ENCODE measurements at places on chromosomes 1 and 21.
A peak's percentile ranks its signal among the peaks of the same experiment; 100 is the strongest.

DNA sequence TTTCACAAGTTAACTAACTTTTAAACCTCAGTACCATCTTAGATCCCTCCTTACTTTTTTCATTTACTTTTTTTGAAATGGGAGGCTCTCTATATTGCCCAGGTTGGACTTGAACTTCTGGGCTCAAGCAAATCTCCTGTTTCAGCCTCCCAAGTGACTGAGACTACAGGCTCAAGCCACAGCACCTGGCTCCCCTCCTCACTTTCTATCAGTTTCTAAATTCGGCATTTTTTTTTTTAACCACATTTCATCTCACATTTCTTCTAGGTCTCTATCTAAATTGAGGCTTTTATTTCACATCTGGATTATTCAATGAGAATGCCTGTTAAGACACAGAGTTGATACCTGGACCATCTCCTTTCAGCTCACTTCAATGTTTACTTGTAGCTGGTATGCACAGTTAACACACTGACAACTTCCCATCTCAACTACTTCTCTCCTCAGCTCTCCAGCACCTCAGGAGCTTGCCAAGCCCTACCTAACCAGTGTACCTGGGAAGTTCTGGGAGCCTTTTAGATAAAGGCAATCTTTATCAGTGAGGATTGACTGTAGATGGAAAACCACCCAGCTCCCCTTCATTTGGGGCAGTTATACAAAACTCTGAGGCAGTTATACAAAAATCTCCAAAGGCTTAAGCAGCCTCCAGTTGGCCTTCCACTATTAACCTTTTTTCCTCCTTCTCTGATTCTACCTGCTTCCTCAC is 3.4 kb downstream of the USP33 start:
- no peak for DNase-seq

GRCh38 chr1:52502789-52503188 is 50.1 kb downstream of the TUT4 start:
- no peak for DNase-seq

GRCh38 chr1:100528871-100529270 is 9.1 kb upstream of the GPR88 start:
- no peak for DNase-seq

DNA sequence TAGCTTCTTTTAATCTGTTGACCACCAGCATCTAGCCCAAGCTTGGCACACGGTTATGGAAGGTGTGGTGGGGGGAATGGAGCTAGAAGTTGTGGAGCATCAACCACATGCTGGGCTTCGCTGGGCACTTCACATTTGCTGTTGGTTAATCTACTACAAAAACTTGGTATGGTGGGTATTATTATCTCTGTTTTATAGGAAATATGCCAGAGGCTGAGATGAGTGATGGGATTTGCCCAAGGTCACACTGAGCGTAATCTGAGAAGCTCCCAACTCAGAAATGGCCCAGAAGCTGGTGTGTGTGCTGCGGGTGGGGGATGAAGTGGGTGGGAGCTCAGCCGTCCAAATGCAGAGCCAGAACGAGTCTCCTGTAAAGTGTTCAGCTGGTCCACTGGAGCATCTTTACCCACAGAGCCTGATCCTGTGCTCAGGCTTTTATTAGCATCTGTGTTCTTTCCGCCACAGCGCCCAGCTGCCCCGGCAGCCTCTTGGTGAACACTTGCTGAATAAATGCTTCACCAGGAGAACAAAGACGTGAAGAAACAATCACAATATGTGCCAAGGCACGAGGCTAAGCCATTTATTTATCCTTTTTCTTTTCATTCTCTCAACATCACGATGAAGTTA is 98.6 kb upstream of the JUN start:
- no peak for DNase-seq

DNA sequence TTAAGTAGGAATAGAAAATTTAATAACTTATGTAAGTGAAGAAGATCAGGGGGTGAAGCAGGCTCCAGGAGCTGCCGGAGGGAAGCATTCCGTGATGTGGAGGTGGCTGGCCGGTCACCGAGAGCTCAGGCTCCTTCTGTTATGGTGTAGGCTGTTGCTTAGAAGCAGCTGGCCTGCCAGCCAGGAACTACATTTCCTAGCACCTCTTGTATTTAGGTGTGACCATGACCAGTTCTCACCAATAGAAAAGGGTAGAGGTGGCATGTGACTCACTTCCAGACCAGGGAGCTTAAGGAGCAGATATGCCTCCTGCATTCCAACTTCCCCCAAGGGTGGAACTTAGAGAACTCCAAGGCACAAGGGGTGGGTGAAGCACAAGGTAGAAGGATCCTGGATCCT is 120.7 kb downstream of the ACTL8 start:
- DNase-seq = no peak

DNA sequence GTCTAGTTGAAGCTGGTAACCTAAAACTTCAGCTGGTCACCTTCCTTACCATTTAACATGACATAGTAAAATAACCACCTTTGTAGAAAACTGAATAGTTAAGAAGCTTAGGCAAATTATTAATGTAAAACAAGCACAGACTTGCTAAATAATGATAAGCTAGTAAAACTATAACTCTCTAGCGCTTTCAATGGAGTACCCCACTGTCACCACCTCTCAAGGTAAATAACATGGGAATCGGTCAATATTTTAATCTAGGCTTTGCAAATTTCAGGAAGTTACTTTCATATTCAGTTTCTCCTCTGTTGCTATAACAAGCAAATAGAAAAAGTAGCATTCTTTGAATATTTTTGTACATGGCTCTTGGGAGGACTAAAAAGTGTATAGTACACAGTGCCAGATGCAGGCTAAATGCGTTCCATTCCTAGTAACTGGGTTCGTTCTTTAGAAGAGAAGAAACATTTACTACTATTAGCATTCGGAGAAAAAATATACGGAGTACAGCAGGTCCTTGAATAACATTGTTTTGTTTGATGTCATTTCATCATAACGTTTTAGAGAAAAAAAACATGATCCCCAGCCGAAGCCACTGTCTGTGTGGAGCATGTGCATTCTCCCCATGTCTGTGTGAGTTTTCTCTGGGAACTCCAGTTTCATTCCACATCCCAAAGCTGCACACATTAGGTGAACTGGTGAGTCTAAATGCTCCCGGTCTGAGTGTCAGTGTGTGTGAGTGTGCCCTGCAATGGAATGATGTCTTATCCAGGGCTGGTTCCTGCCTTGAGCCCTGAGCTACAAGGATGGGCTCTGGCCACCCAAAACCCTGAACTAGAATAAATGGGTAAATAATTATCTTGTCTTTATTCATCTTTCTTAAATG is 52.5 kb downstream of the EPRS1 start:
- DNase-seq = peak; percentile 28

DNA sequence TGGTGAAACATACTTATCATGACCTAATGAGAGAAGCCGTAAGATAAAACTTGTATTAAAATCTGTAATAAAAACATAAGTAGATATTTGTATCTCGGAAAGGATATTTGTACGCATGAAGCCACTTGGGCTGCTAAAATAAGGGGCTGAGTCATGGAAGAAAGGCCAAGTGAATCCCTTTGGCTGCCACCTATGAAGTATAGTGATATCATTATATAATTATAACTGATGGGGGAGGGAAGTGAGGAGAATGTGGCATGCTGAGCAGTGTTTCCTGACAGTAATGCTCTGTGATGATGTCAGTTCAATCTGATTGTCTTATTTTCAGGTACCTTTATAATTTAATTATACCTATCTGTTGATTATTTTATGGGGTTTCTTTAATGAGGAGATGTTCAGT is 13.6 kb downstream of the RWDD3 start:
- DNase-seq = no peak

DNA sequence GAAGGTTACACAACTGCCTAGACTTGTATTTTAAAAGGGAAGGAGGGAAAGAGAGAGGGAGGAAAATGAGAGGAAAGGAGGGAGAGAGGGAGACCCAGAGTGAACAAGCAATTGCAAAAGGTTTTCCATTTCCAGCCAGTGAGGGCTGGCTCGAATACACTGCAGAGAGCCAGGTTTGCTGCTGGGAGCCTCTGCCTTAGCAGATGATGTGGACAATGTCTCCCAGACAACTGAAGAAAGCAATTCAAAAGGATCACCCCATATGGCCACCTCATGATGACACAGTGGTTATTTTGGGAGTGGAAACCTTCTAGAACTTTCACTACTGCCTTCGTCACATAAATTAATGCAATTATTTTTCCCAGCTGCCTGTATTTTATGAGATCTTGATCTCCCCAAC is 86.4 kb downstream of the BCAR3 start:
- no peak for DNase-seq

GRCh38 chr1:63886340-63886739 is 112.5 kb downstream of the ROR1 start:
- DNase-seq = no peak
